ENCODE measurements at places on chromosomes 7 and 10. TPM values are rescaled to one million over a fixed set of nuclear protein-coding genes. Genes with fewer than 3 reads are reported as not detected.

DNA sequence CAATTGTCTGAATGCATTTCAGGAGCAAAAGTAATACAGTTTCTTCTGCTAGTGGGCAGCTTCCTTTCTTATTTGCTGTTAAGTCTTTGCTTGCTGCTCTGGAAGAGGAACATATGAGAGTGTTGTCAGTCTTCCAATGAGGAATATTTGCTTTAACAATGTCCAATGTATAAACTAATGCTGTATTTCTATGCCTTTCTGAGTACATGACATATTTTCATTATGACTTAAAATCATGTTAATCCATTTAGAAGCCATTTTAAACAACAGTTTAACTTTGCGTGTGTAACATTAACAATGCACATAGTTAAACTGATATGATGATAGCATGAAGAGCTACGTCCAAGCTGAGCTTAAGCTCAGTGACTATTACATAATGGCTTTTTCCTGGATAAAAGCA, 933.4 kb upstream of the GHITM start:
- no peak overlapping the region for H3K27ac ChIP-seq
- no peak for DNase-seq
- H3K36me3 ChIP-seq = no peaks in the 10 kb centered on the region
- H3K27me3 ChIP-seq = no peaks in the 10 kb centered on the region

- peaks cover 7% of the 10 kb centered on the region for H3K4me1 ChIP-seq
- peak; percentile 95 for DNase-seq
- no peak overlapping the region for H3K27ac ChIP-seq
- no peak overlapping the region for H3K4me3 ChIP-seq
- H3K27me3 ChIP-seq = no peaks in the 10 kb centered on the region
- peaks cover 21% of the 10 kb centered on the region for H3K36me3 ChIP-seq
These were observed 26.5 kb downstream of the NUB1 start for GRCh38 chr7:151368136-151368571.

Gene TBXAS1
- 0.72 TPM for total RNA-seq

DNA sequence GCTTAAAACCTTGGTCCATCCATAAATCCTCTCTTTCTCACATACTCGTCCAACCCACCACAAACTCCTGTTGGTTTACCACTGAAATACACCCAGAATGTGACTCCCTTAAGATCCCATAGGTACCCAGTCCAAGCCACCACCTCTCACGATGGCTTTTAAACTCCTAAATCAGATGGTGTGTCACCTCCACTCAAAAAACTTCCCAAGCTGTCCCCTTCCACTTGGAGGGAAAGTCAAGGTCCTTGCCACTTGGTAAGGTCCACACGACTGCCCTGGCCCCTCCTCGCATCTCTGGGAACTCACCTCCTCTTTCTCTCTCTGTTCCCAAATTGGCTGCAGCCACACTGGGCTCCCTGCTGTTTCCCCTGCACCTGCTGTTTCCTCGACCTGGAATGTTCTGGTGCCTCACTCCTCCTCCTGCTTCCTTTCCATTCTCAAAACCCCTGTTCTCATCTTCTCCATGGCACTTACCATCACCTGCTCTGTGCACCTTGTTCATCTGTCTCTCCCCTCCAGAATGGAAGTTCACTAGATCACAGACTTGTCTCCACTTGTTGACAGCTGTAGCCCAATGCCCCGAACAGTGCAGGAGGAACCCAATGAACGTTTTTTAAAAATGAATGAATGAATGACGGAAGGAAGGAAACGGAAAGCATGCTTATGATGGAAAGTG, 23.0 kb downstream of the ZFAND2A start:
- H3K4me1 ChIP-seq = peaks cover 14% of the 10 kb centered on the region
- no peak for DNase-seq
- H3K27ac ChIP-seq = peak overlapping the region; percentile 80
- H3K4me3 ChIP-seq = peak overlapping the region; percentile 98
- H3K36me3 ChIP-seq = no peaks in the 10 kb centered on the region

Gene SHH
- total RNA-seq = not detected

Measured in osteoblast (primary cell).